ENCODE measurements at places on chromosomes 2 and 18.
A peak's percentile ranks its signal among the peaks of the same experiment; 100 is the strongest.

- no peak overlapping the region for H3K4me3 ChIP-seq
- no peaks in the 10 kb centered on the region for H3K4me1 ChIP-seq
- H3K27me3 ChIP-seq, result no peaks in the 10 kb centered on the region
- no peak for DNase-seq
Observed at GRCh38 chr18:45820106-45820745, 5.2 kb upstream of the SIGLEC15 start.

GRCh38 chr2:189287982-189288521 is 108.5 kb upstream of the COL5A2 start:
- no peak overlapping the region for H3K4me3 ChIP-seq
- H3K27ac ChIP-seq, result no peak overlapping the region
- no peaks in the 10 kb centered on the region for H3K36me3 ChIP-seq
- H3K27me3 ChIP-seq, result no peaks in the 10 kb centered on the region

- H3K27me3 ChIP-seq, result no peaks in the 10 kb centered on the region
- no peaks in the 10 kb centered on the region for H3K36me3 ChIP-seq
- H3K27ac ChIP-seq, result peak overlapping the region; percentile 12
- peaks cover 2% of the 10 kb centered on the region for H3K4me1 ChIP-seq
Observed at GRCh38 chr2:169086893-169087467, 17.6 kb downstream of the DHRS9 start.

GRCh38 chr2:197515315-197515738 is 539 bp upstream of the MOB4 start:
- no peaks in the 10 kb centered on the region for H3K4me1 ChIP-seq
- no peaks in the 10 kb centered on the region for H3K36me3 ChIP-seq
- DNase-seq, result no peak

DNA sequence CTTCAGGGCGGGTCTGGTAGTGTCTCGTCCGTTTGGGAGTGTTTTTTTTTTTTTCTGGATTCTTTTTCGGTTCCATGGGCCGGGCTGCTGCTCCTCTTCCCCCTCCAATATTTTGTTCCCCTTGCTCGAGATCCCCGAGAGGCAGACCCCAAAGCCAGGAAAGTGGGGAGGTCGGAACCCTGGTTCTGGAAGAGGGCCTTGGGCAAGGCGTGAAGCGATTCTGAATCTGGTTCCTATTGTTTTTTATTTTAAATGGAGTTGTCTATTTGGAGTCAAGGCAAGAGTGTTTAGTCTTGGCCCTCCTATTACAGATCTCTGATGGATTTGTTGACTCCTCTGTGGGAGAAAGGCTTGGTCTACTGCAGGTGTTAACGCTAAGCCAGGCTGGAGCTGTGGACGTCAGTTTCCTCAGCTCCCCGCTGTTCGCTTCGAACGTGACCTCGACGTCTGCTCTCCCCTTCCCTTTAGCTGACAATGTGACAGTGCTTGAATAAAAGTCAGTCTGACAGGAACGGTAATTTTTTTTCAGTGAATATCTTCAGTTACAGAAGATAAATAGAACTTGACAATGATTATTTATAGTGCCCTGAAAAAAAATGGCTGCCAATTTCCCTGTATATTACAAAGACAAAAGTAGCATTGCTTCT is 683 bp upstream of the DNAJC27 start:
- H3K4me3 ChIP-seq, result peak overlapping the region; percentile 65
- no peaks in the 10 kb centered on the region for H3K4me1 ChIP-seq
- peak; percentile 26 for DNase-seq
- H3K36me3 ChIP-seq, result no peaks in the 10 kb centered on the region
- H3K27ac ChIP-seq, result peak overlapping the region; percentile 99

GRCh38 chr2:69755862-69756467 is 14.0 kb downstream of the ANXA4 start:
- no peak overlapping the region for H3K27ac ChIP-seq
- peak; percentile 45 for DNase-seq
- H3K36me3 ChIP-seq, result no peaks in the 10 kb centered on the region
- no peak overlapping the region for H3K4me3 ChIP-seq

DNA sequence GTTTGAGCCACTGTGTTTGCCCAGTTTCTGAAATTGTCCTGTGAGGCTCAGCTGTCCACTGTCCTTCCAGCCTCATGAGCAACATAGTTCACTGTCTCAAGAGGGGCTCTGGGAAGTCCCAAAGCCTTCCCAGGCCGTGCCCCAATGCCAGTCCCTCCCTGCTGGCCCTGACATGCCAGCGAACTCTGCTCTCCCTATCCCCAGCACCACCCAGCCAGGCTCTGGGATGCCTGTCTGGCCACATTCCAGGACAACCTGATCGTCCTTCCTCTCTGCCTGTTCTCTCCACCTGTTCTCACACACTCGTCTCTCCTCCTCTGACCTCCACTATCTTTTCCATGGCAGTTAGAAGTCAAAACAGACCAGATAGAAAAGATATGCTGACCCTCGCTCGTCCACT is 278.0 kb upstream of the ID2 start:
- no peaks in the 10 kb centered on the region for H3K4me1 ChIP-seq
- H3K27me3 ChIP-seq, result no peaks in the 10 kb centered on the region
- no peak overlapping the region for H3K27ac ChIP-seq
- H3K36me3 ChIP-seq, result no peaks in the 10 kb centered on the region
- H3K4me3 ChIP-seq, result no peak overlapping the region
- DNase-seq, result no peak

DNA sequence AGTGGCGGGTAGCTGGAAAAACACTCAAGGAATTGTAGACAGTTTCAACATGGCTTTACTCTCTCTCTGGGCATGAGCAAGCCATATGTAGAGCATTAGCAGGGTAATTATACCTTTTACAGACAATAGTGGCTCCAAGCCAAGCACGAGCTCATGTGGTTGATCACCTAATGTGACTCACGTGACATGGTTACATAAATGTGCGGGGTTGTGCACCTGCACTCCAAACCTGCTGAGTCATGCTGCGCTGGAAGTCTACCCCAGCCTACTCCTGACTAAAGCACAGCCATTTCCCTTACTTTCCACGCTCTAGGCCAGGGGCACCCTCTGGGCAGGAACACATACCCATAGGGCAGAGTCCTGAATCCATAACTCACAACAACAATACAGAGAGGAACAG is 232.8 kb downstream of the MBD5 start:
- H3K4me1 ChIP-seq, result no peaks in the 10 kb centered on the region
- H3K4me3 ChIP-seq, result no peak overlapping the region
- no peak for DNase-seq
- no peak overlapping the region for H3K27ac ChIP-seq

GRCh38 chr18:35789543-35789942 is 182.9 kb upstream of the RMP24 start:
- H3K4me3 ChIP-seq, result no peak overlapping the region
- H3K36me3 ChIP-seq, result no peaks in the 10 kb centered on the region
- no peaks in the 10 kb centered on the region for H3K4me1 ChIP-seq
- H3K27me3 ChIP-seq, result no peaks in the 10 kb centered on the region
- H3K27ac ChIP-seq, result no peak overlapping the region
- no peak for DNase-seq

All from breast epithelium (tissue), 4 donors.